NCI-H1417 (cell line): ENCODE measurements at places on chromosomes 3 and 15.

DNA sequence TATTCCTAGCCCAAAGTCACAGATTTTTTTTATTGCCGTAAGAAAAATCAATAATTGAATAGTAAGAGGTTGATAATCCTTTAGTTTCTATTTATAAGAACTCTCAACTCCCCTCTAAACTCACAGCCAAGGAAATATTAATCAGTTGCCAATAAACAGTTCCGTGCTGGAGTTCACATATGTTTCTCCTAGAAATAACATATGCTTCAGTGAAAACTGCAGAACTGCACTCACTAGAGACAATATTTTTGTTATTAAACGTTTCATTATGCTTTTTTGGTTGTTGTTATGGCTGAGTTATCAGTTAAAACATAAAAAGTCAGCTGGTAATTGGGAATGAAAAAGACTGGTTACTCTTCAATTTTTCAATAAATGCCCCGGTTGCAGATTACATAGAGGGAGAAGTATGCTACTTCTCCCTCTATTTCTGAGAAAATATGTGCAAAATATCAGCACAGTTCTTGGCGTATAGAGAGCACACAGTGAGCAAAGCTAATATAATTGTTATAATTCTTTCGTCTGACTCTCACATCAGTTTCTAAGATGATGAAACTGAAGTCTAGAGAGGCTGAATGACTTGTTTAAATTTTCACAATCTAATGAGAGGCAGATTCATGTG, 781.2 kb upstream of the GRM7 start:
- DNase-seq: no peak

DNA sequence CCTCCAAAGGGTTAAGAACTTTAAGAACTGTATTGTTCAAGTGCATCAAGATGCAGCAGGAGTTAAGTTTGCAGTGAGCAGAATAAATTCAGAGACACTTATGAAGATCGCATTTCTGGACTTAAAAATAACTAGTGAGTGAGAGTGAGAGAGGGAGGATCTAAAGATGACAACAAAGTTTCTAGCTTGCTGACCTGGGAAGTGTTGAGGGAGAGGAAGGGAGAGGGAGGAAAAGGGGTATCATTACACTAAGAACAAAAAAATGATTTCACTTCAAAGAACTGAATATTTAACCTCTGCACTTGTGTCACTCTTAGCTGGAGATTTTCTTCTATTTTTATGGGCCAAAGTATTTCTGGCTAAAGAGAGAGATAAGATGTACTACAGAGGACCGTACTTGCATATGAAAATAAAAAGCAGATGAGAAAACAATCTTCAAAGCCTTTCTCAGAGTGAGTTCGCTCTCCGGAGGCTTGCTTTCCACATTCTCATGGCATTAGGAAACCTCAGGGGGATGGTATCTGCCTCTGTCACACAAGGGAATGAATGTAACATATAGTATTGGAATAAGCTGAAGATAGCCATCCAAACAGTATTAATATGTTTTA, 91.4 kb upstream of the TJP1 start:
- no peak for DNase-seq

DNA sequence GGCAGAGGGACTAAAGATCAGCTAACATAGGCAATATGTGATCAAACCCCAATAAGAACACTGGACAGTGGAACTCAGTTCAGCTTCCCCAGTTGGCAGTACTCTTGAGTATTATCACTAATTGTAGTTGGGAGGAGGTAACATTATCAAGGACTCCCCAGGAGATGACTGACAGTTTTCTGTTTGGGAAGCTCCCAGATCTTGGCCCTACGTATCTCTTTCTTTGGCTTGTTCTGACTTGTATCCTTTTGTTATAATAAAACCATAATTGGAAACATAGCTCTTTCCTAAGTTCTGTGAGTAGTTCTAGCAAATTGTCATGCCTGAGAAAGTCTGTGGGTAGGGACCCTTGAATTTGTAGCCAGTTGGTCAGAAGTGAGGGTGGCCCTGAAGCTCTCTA, 316.4 kb downstream of the ZNF621 start:
- no peak for DNase-seq

DNA sequence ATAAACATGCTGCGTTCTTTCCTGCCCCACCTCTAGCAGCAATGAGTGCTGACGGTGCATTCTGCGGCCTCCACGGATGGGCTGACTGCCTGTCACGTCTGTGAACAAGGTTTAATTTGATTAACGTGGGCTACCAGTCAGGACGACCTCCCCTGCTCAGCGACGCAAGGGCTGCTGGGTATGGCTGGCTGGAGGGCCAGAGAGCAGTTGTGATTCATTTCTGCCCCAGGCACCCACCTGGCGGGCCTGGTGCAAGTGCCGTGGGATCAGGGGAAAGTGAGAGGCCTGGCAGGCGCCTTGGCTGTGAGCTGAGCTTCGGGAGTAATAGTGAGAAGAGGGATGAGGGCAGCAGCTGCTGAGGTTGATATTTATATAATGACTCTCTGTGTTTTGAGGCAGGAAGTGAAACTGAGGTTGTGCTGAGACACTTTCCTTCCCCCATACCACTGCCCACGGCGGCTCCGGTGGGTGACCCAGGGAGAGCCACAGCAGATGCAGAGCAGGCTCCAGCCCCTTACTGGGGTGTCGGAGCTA, 190.4 kb upstream of the BCL6 start:
- no peak for DNase-seq

DNA sequence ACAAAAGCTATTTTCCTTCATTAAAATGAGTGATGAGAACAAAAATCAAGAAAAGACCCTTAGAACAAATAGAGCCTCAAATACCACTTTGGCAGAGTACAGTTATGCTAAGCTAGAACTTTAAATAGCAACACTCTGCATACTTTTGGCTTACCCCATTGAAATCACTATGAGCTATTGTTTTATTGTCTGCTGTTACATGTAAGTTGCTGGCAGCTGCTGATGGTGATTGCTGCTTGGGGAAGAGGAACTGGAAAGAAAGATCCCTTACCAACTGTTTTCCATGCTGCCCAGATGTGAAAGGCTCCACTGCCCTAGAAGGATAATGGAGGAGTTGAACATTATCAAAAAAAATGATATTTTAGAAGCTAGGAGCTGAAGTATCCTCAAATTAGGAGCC, 135.4 kb downstream of the SYNPR start:
- no peak for DNase-seq

GRCh38 chr15:34682674-34683073, 72.1 kb downstream of the GJD2 start:
- DNase-seq: no peak

DNA sequence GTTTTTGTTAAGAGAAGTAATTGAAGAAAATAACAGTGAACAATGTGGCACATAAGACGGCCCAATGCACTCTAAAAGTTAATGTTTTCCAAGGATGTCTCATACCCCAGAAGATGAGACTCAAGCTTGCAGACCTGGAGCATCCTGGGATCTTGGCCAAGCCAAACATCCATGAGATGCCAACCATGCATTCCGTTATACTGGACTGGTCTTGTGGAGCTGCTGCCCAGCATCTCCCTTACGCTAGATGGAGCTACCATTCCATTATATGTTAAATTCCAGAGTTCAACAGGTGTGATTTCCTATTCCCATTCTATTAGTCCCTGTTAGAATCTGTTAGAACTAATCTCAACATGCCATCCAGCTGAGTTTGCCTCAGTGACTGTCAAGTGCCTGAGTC, 181.8 kb downstream of the PDCD6IP start:
- DNase-seq: peak; percentile 3

DNA sequence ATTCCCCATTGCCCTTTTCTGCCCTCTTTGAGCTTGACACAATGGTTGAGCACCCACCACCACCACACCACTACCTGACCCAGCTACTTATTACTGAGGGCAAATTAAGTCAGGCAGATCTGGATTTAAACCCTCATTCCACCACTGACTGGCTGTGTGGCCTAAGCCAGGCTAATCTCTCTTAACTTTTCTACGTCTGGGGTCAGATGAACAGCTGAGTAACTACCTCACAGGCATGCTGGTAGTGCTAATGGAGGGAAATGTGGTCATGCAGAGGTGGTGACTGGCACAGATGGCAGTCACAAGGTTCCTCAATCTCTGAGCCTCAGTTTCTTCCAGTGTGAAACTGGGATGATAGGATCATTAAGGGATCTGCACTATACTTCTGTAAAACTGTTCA, 4.3 kb upstream of the MRPS25 start:
- DNase-seq: no peak

DNA sequence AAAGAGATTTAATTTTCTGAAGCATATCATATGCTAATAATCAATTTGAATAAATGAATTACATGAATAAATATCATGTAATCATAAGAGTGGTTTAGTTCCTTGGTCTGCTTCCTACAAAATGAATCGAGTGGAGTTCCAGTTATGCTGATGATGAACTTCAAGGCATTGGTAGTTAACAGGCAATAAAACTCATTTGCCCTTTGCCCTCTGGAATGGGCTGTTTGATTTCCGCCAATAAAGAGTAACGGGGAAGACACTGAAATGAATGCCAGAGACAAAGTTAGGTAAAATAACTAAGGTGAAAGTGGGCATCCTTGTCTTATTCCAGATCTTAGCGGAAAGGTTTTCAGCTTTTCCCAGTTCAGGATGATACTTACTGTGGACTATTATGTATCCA, 90.1 kb downstream of the C3orf38 start:
- DNase-seq: no peak

- no peak for DNase-seq
Observed at GRCh38 chr15:25954398-25954797, 91.3 kb upstream of the ATP10A start.

DNA sequence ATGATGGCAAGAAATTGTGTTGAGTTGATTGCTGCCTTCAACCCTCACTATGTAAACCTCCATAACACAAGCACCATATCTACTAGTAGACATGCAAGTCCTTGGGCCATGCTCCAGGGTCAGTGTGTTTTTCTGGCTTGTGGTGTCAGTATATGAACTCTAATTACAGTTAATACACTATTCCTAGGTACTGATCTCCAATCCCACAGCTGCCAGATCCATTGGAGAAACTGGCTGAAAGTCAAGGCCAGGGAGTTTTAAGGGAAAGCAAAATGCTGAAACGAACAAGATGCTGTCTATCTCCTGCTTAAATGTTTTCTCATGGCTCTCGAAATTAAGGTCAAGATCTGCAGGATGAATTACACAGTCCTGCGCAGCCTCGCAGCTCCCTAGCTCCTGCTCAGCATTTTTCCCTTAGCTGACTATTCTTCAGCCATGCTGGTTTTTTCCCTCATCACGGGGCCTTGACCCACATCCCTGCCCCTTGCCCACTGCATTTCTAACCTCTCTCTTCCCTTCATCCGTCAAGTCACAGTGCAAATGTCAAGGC, 425.0 kb upstream of the ADAMTS9 start:
- no peak for DNase-seq

DNA sequence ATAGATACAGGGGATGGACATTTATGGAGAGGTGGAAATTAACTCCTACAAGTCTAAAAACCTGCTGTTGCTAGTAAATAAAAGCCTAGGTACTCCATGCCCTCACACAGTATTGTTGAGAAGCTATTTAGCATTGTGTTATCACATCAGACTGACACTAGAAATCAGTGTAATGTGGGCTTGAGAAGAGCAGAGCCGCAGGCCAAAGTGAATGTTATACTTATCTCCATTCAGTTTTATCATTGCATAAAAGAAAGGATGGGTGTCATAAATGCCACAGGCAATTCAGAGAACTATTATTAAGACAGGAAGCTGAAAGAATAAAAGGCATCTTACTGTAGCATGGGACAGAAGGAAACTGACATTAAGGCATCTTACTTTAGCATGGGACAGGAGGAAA, 13.7 kb upstream of the ISLR start:
- no peak for DNase-seq

GRCh38 chr15:85439996-85440395, 59.6 kb downstream of the AKAP13 start:
- no peak for DNase-seq

DNA sequence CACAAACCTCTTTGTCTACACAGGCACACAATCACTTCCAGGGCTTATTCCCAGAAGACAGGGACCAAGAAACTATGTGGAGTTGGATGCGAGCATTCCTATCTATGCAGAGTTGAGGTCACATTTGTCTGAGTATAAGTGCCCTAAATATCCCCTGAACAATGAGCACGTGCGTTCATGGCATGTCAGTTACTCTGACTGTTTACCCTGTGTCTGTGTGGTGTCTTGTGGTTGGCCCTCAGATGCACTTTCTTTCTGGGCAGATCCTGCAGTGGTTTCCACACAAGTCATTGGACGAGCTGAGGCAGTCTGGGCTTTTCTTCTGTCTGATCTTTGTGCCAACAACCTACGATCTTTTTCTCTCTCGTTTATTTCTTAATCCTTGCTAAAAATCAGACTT, 134.5 kb downstream of the FBN1 start:
- DNase-seq: no peak

- no peak for DNase-seq
Observed at GRCh38 chr15:56812961-56813360, 79.7 kb upstream of the ZNF280D start.

GRCh38 chr15:52124270-52124880, 11.8 kb upstream of the BCL2L10 start:
- DNase-seq: no peak

GRCh38 chr15:31254431-31255175, 72.0 kb upstream of the KLF13 start:
- DNase-seq: no peak

DNA sequence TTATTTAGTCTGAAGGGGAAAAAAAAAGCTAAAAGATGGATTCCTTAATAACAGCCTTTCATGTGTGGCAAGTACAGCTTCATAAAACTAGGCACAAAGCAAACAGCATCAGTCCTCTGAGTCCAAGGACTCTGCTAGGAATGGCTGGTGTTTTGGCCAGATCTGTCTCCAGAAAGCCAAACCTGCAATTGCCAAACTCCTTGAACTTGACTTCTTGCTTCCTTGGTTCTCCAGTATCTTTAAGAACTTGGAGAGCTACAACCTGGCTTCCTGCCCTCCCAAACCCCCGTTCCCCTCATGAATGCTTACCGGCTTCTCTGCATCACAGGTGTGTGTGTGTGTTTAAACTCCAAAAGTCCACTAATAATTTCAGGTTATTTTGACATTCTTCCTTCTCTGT, 1.6 kb upstream of the PLOD2 start:
- peak; percentile 29 for DNase-seq

DNA sequence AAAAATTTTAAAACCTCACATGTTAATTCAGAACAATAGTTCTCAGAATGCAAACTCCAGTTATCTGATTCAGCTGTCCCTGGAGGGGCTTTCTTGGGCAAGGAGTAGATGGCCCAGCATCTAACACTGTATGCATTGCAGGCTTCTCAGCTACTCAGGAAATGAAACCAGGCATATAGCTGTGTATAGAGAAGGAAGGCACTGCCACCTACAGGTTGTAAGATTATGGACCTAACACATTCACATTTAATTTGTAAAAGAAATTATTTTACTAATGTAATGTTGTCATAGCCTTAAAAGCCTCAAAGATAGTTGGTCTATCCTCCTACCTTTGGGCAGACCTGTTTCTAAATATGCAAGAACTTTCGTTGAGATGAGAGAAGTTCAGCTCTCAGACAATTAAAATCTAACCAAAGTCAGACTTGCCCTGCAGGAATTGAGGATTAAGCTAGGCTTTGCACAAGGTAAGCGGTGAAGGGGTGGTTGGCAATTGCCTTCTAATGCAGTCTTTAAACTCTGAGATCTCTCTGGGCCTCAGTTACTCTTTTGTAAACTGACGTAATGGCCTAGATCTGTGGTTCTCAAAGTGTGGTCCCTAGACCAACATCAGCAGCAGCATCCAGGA, 132.8 kb upstream of the SLC24A5 start:
- DNase-seq: peak; percentile 67
